ENCODE measurements at places on chromosomes 1 and 21.

GRCh38 chr1:175600721-175601440, 142.5 kb downstream of the TNR start:
- no peak for DNase-seq

DNA sequence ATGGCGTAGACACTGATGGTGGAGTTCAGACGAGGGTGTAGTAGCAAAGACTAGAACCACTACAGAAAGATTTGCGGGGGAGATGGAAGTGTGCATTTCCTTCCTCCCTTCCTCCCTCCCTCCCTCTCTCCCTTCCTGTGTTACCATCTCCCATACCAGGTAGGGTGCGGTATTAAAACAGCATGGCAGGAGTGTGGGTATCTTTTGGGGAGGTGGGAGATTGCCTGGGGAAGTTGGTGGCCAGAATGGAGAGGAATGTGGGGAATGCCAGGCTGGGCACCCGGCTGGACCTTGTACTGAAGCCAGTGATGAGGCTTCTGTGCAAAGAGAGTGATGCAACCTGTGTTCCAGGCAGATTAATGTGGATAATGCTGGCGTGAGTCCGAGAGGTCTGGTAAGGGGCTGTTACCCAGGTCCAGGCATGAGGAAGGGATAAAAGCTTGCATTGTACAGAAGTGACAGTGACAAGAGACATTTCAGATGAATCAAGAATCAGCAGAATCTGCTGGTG, 30.3 kb upstream of the PPP2R5A start:
- no peak for DNase-seq

GRCh38 chr21:29208682-29209059, 78.2 kb downstream of the MAP3K7CL start:
- DNase-seq = peak; percentile 91

DNA sequence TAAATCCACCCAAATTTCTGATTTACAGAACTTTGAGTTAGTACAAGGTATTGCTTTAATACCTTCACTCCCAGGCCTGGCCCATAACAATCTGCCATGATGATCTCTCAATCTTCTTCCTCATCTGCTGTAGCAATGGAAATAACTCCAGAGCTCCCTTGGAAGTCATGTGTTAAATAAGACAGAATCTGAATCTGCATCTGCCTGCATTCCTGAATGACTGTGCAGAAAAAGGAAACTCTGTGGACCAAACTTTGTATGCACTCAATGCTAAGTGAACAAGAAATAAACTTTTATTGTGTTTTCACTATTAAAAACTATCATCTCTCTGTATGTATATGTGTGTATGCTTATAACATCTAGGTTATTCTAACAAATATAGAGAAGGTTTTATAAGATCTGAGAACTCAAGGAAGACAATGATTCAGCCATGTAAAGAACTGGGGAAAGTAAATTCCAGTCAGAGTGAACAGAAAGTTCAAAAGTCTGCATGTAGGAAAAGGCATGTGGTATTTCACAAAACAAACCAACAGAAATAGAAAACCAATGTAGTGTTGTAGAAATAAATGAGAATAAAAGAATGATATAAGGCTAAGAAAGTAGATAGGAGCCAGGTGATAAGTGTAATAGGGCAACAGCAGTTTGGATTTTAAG, 390.2 kb downstream of the USH2A start:
- no peak for DNase-seq

- DNase-seq = no peak
Measured at GRCh38 chr1:156089704-156090103, 7.4 kb upstream of the MEX3A start.

DNA sequence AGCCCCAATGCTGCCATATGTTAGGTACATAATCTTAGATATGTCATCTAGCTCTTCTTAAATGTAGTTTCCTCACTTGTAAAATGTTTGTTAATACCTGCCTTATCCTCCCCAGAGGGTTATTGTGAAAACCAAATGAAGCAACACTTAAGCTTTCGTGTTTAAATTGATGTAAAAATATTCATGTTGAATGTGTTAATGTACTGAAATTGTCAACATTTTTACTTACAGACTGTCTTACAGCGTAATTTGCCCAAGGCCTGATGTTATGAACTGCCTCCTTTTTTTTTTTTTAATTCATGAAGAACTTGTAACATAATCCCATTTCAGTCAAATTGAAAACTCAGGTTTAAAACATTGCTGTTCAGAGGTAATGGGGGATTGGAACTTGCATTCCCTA, 25.6 kb upstream of the ENAH start:
- DNase-seq = no peak

DNA sequence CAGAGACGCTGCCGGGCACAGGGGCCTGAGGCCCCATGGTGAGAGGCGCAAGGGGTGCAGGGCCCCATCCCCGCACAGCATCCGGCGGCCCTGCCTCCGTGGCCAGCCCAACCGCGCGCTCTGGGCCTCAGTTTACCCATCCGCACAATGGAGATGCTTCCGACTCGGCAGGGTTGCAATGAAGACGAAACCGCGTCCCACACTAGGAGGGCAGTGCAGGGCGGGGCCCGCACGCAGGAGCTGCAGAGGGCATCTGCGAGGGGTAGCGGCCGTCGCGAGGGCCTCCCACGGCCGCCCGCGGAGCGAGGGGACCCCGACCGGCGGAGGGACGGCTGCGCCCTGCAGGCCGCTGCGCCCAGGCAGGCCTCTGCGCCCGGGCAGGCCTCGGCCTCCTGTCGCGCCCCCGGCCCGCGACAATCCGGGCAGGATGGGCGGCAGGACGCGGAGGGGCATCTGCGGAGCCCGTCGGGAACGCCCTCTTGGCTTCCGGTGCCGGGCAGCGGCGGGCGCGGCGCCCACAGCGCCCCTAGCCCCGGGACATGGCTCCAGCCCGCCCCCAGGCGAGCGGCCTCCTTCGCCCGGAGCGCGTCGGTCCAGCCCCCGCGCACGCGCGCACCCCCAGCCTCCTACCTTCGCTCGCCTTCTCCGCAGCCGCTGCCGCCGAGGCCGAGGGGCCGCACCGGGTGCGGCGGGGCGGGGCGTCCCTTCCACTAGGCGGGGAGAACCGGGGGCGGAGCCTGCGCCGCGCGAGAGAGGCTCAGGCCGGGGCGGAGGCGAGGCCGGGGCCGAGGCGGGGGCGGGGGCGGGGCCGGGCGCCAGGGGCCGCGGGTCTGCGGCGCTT, 15.3 kb downstream of the RNU1-1 start:
- DNase-seq = peak; percentile 67

DNA sequence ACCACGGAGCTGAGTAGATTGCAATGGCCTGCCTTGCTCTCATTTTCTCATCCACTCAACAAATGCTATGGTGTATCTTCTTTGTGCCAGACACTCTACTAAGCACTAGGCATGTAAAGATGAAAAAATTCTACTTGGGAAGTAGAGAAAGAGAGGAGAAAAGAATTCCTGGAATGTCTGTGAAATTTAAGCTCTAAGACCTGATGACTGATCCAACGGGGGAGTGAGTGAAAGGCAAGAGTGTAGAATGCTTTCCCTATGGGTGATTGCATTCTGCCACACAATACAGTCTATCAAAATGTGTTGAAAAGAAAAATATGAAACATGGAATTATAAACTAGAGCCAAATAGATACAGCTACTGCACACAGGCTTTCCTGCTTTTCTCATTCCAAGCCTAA, 82.3 kb downstream of the CYYR1 start:
- no peak for DNase-seq

GRCh38 chr1:27872802-27873551, 633 bp downstream of the THEMIS2 start:
- DNase-seq = no peak

DNA sequence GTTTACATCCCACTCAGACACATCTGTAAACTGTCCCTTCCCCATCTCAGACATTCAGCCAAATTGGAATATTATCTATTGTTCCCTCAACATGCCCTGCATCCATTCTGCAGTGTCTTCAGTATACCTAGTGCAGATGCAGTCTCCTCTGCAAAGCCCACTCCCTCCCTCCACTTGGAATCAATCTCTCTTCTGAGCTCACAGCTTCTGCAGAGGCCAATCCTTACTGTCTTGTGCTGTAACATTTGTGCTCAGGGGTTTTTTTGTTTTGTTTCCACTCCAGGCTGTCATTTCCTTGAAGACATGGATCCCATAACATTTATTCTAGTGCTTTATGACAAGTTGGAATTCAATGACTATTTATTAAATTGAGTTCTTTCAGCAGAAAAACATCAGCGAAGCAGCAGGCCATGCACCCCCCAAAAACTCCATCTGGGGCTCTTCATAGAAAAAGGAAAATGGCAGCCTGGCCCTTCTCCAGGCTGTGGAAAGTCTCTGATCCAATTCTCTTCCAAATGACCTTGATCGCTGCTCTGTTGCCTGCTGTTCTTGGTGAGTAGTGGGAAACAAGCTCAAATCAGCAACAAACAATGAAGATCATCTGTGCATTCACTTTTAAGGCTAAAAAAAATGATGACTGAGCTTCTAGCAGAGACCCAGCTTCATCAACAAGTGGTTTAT, 8.7 kb downstream of the C4BPA start:
- DNase-seq = no peak

GRCh38 chr1:212293579-212293978, 8.4 kb downstream of the PPP2R5A start:
- DNase-seq = no peak

GRCh38 chr1:196306421-196306820, 301.8 kb downstream of the KCNT2 start:
- DNase-seq = no peak

- no peak for DNase-seq
Measured at GRCh38 chr1:118871582-118872171, 116.5 kb downstream of the TBX15 start.

- no peak for DNase-seq
Measured at GRCh38 chr1:156102633-156103511, 11.6 kb upstream of the LMNA start.

GRCh38 chr1:211632808-211633523, 42.5 kb downstream of the NEK2 start:
- peak; percentile 83 for DNase-seq

DNA sequence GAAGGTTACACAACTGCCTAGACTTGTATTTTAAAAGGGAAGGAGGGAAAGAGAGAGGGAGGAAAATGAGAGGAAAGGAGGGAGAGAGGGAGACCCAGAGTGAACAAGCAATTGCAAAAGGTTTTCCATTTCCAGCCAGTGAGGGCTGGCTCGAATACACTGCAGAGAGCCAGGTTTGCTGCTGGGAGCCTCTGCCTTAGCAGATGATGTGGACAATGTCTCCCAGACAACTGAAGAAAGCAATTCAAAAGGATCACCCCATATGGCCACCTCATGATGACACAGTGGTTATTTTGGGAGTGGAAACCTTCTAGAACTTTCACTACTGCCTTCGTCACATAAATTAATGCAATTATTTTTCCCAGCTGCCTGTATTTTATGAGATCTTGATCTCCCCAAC, 86.4 kb downstream of the BCAR3 start:
- peak; percentile 55 for DNase-seq

DNA sequence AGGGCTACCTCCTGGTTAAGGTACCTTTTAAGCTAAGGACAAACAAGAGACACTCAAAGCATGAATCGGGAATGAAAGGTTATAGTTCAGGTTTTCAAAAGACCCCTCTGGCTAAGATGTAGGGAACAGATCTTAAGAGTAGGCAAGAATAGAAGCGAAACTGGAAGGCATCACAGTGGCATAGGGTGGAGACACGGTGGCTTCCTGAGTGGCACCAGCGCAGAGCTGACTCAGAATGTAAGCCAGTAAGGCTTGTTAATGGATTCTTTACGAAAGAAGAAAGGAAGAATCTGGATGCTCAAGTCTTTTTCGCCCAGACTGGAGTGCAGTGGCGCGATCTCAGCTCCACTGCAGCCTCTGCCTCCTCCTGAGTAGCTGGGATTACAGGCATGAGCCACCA, 21.2 kb downstream of the PADI6 start:
- DNase-seq = no peak

DNA sequence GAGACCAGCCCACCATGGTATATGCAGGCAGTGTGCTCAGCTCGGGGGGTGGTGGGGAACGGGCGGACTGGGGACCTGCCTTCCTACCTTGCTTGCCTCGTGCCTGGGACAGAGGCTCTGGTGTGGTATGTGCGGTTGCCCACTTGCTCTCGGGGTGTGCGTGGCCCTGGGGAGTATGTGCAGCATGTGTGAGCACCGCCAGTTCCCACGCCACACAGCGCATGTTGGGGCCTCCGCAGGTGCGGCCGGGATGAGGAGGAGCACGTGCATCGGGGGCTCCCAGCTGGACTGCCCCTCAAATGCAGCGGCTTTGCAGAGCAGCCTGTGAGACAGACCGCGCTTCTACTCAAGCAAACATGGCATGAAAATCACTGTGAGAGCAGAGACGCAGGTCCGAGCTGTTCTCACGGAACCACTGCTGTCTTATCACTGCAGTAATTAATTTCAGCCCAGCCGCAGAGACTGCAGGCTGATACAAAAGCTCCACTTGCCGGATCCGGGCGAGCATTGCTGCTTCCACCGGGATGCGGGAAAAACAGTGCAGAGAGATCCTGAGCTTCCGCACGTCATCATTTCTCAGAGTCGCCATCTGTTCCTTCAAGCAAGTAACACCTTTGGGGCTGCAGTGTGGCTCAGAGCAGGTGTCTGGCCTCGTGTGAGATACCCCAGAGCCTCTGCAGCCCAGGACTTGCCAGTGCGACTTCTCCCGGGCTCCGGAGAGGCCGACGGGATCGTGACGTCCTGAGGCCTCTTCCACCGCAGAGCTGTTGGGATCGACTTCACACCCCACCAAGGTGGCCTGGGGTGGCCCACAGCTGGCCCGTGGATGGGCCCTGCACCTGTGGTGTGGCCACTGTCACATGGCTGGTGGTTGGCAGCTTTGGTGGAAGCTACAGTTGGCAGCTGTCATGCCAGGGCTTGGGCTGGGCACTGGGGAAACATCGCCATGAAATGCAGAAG, 92.6 kb upstream of the ACTRT2 start:
- DNase-seq = no peak

DNA sequence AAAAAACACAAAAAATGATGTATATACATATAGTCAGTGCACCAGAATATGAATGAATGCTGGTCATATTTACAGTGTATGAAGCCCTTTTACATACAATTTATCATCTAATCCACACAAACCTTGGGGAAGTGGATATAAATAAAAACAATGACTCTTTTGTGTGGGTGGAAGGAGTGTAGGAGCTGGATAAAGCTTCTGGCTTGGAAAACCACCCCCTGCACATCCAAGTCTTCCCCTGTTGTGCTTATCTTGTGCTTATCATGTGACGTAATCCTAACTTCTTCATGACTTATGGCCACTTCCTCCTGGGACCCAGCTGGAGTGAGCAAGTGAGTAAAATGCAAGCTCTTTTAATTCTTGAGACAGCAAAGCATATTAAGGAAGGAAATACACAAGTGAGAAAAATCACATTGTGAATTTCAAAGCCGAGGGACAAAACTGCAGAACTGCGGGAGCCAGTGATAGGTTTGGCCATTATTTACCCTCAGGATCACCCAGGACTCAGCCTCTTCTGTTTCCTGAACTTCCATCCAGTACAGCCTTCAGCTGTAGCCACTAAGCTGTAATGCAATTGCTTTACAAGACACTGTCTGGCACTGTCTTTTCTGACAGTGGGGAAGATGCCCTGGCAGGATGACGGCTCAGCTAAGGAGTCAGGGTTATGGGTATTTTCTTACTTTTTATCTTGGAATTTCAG, 104.0 kb upstream of the PPM1J start:
- DNase-seq = peak; percentile 14

- no peak for DNase-seq
Measured at GRCh38 chr1:244289991-244290785, 161.5 kb downstream of the ADSS2 start.
